ENCODE measurements at places on chromosomes 3 and 15. TPM values are rescaled to one million over a fixed set of nuclear protein-coding genes. Genes with fewer than 3 reads are reported as not detected.

The GOLGA8K gene
- total RNA-seq, result not detected

GRCh38 chr15:23538648-23539047 is 26.8 kb upstream of the MKRN3 start:
- no peak overlapping the region for H3K4me3 ChIP-seq
- H3K27me3 ChIP-seq, result no peaks in the 10 kb centered on the region
- H3K4me1 ChIP-seq, result no peaks in the 10 kb centered on the region
- no peaks in the 10 kb centered on the region for H3K36me3 ChIP-seq
- H3K27ac ChIP-seq, result no peak overlapping the region
- DNase-seq, result no peak

GRCh38 chr3:129023008-129023358 is 21.9 kb downstream of the EFCC1 start:
- H3K4me1 ChIP-seq, result peaks cover 11% of the 10 kb centered on the region
- no peak overlapping the region for H3K4me3 ChIP-seq
- H3K36me3 ChIP-seq, result no peaks in the 10 kb centered on the region
- no peaks in the 10 kb centered on the region for H3K27me3 ChIP-seq
- no peak overlapping the region for H3K27ac ChIP-seq

DNA sequence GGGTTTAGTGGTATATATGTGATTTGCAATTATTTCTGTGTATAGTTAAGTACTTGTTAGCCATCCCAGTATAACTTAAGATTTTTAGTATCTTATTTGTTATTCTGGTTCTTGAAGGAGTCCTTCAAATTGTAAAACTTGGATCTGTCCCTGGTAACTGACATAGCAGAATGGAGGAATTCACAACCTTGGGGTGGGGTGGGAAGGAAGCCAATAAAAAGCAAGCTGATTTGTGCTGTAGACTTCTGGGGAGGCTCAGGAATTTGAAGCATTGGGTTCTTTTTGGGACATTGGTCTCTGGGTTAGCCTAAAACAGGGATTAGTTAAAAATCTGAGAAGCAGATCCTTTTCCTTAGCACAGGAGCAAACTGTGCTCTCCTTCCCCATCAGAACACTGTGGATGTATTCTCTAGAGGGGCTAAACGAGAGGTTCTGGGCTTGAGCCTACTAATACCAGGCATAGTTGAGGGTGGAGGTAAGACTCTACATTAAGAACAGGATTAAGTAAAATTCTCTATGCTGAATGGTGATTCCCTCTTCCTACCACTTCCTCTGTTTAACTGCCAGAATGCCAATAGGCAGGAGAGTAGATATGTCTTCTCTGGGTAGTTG is 42.2 kb downstream of the GMPS start:
- H3K27me3 ChIP-seq, result no peaks in the 10 kb centered on the region
- no peak overlapping the region for H3K27ac ChIP-seq
- DNase-seq, result no peak
- H3K4me1 ChIP-seq, result peaks cover 5% of the 10 kb centered on the region

- no peaks in the 10 kb centered on the region for H3K4me1 ChIP-seq
- H3K36me3 ChIP-seq, result no peaks in the 10 kb centered on the region
- no peak overlapping the region for H3K4me3 ChIP-seq
- H3K27ac ChIP-seq, result no peak overlapping the region
Observed at GRCh38 chr15:89395996-89396395, 61.4 kb upstream of the POLG start.
